ENCODE measurements at places on chromosomes 4 and X.

- no peak for DNase-seq
Measured at GRCh38 chr4:2135083-2135482, 76.0 kb downstream of the NAT8L start.

GRCh38 chr4:84804136-84804535 lies 162.4 kb downstream of the WDFY3 start:
- no peak for DNase-seq

- DNase-seq, result no peak
Measured at GRCh38 chr4:64130907-64131306, 278.3 kb downstream of the TECRL start.

DNA sequence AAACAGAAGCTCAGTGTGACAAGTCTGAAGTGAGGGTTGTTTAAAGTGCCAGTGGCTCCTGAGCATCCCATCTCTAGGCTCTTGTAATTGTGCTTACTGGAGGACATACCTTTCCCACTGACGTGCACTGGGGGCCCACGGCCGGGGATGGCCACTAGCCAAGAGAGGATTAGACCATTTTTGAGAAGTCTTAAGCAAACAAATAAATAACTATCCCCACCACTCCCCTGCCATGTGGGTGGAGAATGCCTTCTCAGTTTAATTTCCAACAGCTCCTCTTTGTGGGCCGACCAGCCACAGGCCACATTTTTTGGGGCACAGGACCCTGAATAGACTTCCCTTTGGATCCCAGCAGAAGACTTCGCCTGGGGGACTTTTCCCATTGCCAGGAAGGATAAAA lies 125.0 kb upstream of the MSX1 start:
- no peak for DNase-seq

GRCh38 chr4:58477950-58478349 lies 1367.8 kb upstream of the IGFBP7 start:
- DNase-seq, result no peak

DNA sequence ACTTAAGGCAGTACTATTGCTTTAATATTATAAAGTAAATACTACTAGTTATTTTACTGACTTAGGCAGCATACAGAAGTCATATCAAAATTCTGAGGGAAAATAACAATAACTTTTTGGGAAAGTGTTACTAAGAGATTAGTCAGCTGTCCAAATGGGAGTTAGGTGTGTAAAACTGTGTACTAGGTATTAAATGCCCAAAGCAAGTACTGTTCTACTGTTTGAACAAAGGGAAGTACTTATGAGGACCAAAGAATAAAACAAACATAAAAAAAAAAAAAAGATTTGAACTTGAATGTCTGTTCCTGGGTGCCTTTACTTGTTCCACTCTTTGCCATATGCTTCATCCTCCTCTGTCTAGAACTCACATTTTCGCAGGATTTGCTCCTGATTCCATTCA lies 174.4 kb downstream of the MSL3 start:
- DNase-seq, result no peak

DNA sequence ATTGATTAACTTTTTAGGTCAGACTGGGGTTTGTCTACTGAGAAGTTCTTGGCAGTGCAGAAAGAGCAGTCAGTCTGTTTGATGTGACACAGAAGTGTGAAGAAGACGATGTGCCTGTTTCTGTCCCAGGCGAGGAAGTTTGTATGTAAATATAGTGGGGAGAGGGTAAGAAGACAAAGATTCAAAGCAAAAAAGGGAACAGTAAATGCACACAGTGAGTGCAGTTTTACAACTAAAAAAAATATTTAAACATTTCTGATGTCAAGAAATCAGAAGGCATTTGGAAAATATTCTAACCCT lies 264.9 kb downstream of the RAPGEF2 start:
- no peak for DNase-seq

DNA sequence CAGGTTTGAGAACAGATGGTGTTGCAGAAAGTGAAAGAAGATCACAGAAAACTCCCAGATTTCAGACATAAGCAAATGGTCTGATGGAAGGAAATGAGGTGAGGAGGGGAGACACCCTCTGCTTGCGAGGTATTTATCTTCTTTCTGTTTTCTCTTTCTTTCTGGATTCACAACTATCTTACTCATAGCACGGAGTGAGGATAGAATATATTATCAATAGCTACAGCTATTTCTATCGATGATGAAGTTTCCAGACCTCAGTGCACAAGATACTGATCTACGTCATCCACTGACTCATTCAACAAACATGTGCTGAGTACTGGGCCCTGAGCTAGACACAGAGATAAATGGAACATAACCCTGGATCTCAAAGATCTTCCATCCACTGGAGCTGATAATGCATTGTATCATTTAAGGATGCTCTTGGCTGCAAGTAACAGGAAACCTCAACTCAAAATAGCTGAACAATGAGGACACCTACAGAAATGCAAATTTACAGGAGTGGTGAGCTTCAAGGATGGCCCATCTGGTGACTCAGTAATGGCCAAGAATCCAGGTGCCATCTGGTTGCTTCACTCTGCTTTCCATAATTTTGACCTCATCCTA lies 21.2 kb downstream of the SLC2A9 start:
- no peak for DNase-seq

DNA sequence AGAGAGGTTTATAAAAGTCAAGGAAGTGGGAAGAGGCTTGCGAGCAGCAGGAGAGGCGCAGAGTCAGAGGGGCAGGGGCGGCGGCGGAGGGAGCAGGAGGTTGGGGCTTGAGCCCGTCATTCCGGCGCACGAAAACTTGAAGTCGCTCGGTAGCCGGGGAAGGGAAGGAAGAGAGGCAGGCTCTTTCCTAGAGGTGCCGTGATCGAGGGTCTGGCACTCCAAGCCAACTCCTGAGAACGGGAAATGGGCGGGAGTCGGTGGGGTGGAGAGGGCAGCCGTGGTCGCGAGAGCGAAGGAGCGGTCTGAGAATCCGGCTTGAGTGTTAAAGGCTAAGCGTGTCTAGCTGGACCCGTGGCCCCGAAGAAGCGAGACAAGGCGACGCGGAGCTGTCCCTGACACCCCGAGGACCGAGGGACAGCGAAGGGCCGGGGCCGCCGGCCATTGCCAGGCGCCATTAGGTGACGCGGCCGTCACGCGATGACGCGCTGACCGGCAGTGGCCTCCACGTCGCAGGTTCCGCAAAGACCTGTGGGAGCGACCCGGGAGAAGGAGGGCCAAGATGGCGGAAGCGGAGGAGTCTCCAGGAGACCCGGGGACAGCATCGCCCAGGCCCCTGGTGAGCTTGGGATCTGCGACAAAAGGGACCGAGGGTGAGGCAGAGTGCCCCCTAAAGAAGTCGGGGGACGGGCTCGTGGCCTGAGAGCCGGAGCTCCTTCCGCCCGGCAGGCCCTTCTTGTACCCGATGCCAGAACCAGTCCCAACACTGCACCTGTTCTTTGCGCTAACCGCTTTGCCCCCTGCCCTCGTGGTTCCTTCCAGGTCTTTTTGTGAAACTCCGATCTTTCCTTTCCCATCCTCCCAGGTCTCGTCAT lies at the start of gene YIPF6:
YIPF6 (plus strand) TSS at position 544 of the 872 bp plus-strand sequence; CDS start at position 560, 16 bp downstream.
- peak; percentile 21 for DNase-seq

- no peak for DNase-seq
Measured at GRCh38 chrX:45110494-45110893, 90.2 kb downstream of the DIPK2B start.

DNA sequence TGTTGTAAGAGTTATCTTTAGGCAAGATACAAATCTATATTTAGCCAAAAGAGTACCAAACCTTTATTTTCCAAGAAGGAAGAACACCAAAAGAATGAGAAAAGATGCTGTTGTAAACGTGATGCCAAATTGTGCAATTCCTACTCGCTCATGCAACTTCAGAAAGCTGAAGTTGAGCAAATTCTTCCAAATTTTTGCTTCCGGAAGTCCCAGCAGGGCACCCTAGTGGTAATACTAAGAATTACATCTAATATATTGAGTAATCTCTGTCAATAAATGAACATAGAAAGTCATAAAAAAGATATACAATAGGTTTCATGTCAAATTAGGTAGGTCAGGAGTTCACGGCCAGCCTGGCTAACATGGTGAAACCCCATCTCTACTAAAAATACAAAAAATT lies 36.0 kb upstream of the SMARCAD1 start:
- no peak for DNase-seq

DNA sequence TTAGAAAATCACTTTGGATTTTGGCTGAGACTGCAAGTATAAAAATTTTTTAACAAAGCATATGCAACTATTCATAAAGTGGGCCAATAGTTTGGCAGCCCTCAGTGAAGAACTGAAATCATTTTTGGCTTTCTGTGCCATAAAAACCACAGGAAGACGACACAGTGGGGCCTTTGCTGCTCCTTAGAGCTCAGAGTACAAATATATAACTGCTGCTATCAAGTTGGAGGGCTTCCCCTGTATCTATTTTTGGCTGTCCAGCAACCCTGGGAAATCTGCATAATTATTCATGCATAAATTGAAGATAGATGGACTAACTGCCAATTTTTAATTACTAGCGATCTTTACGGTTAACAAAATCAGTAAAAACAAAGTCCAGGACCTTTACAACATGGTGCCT lies 51.5 kb upstream of the FTHL17 start:
- DNase-seq, result no peak

- no peak for DNase-seq
Measured at GRCh38 chrX:14501327-14501726, 28.0 kb upstream of the GLRA2 start.

DNA sequence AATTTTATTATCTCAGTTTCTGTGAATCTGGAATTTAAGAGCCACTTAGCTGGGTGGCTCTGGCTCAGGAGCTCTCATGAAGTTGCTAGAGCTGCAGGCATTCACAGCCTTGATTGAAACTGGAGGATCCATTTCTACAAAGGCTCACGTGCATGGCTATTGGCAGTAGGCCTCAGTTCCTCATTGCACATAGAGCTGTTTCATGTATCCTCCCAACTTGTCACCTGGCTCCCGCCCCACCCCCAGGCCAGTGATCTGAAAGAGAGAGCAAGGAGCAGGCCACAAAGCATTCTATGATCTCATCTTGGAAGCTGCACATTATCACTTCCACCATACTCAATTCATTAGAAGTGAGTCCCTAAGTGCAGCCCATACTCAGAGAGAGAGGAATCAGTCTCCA lies 18.5 kb upstream of the AP1AR start:
- DNase-seq, result no peak

GRCh38 chrX:2391869-2392606 lies 108.7 kb downstream of the DHRSX start:
- no peak for DNase-seq

GRCh38 chr4:88674565-88674964 lies 23.1 kb downstream of the NAP1L5 start:
- DNase-seq, result no peak

- no peak for DNase-seq
Measured at GRCh38 chrX:86263526-86263925, 115.3 kb downstream of the DACH2 start.

- DNase-seq, result no peak
Measured at GRCh38 chr4:38582889-38583470, 81.0 kb upstream of the KLF3 start.

DNA sequence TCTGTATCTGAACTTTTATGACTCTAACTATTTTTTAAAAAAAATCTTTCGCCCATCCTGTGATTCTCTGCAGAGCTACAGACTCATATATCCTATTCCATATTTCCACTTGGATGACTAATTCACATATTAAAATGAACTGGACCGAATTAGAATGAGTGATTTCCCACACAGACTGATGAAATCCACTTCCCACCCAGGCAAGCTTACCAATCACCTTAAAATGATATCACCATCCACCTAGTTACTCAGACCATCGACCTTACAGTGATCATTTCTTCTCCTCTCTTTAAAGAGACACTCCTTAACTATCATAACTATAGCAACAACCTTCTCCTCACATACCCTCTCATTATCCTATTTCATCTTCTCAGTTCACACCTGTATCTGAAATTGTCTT lies 34.1 kb upstream of the GUCY1B1 start:
- no peak for DNase-seq
